ENCODE measurements at places on chromosomes 2 and 18. TPM values are rescaled to one million over a fixed set of nuclear protein-coding genes. Genes with fewer than 3 reads are reported as not detected.

GKN1 gene
- total RNA-seq, result 0.29 TPM

HOXD13 gene
- not detected for total RNA-seq

MAL gene
- total RNA-seq, result not detected

CDH2 gene
- 78.7 TPM for total RNA-seq

DNA sequence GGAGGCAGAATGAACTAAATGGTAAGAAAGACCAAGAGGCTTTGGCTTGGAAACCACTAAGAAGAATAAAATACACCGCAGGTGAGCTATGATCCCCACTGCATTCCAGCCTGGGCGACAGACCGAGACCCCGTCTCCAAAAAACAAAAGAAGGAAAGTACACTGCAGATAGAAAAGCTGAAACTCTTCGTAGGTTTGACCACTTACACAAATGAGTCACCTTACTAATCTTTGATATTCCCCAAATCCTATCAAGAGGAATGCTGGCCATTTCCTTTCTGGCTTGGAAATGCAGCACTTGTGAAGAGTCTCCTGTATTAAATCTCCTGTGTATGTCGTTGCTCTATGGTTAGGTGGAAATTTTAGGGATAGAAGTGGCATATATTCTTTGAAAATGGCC lies 108.8 kb downstream of the MTCL1 start:
- H3K27me3 ChIP-seq, result no peaks in the 10 kb centered on the region
- H3K36me3 ChIP-seq, result peaks cover 38% of the 10 kb centered on the region
- peak overlapping the region; percentile 9 for H3K4me3 ChIP-seq
- peak overlapping the region; percentile 51 for H3K27ac ChIP-seq

DNA sequence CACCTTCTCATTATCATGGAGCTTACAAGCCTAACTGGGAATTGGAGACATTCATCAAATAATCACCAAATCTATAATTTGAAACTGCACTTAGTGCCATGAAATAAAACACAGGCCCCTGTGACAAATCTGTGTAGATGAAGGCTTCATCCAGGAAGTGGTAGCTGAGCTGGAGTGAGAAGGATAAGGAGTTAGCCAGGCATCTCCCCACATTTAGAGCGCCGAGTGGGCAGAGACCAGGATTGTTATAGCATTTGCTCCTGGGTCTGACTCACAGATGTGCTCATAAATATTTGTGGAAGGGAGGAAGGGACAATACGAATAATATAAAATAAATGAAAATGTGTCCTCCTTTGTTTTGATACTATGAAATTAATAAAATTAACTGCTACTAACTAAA lies 2.5 kb upstream of the MAT2A start:
- DNase-seq, result peak; percentile 95
- no peaks in the 10 kb centered on the region for H3K27me3 ChIP-seq
- H3K27ac ChIP-seq, result peak overlapping the region; percentile 99

GRCh38 chr2:196086517-196087368 lies 18.1 kb upstream of the DNAH7 start:
- no peak overlapping the region for H3K4me3 ChIP-seq
- no peaks in the 10 kb centered on the region for H3K27me3 ChIP-seq
- H3K27ac ChIP-seq, result no peak overlapping the region
- DNase-seq, result no peak
- H3K36me3 ChIP-seq, result no peaks in the 10 kb centered on the region
- H3K4me1 ChIP-seq, result no peaks in the 10 kb centered on the region

- no peaks in the 10 kb centered on the region for H3K4me1 ChIP-seq
- DNase-seq, result no peak
- H3K4me3 ChIP-seq, result peak overlapping the region; percentile 28
- no peaks in the 10 kb centered on the region for H3K27me3 ChIP-seq
Observed at GRCh38 chr2:198203336-198204069, 399.1 kb downstream of the PLCL1 start.

- DNase-seq, result no peak
- H3K27ac ChIP-seq, result no peak overlapping the region
- H3K4me3 ChIP-seq, result no peak overlapping the region
- no peaks in the 10 kb centered on the region for H3K27me3 ChIP-seq
Observed at GRCh38 chr18:9410515-9410914, 64.8 kb upstream of the RALBP1 start.
